ENCODE measurements at places on chromosomes 1 and 21.

- DNase-seq = no peak
Observed at GRCh38 chr1:2908561-2908960, 107.1 kb upstream of the TTC34 start.

DNA sequence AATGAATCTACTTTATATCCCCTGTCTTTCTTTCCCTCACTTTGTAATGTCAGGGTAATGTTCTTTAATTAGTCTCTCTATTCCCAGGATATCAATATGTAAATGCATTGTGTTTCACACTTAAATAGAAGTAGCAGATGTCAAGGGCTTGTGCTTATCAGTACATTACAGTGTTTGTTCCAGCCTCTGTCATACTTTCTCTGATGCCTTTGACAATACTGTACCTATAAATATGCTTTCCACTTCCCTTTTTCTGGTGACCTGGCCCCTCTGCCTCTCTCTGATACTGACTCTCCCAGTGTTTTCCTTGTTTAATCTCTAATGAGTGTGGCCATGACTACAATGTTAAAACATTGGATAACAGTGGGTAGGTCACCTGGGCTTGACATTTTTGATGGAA is 862.0 kb upstream of the NEGR1 start:
- no peak for DNase-seq

DNA sequence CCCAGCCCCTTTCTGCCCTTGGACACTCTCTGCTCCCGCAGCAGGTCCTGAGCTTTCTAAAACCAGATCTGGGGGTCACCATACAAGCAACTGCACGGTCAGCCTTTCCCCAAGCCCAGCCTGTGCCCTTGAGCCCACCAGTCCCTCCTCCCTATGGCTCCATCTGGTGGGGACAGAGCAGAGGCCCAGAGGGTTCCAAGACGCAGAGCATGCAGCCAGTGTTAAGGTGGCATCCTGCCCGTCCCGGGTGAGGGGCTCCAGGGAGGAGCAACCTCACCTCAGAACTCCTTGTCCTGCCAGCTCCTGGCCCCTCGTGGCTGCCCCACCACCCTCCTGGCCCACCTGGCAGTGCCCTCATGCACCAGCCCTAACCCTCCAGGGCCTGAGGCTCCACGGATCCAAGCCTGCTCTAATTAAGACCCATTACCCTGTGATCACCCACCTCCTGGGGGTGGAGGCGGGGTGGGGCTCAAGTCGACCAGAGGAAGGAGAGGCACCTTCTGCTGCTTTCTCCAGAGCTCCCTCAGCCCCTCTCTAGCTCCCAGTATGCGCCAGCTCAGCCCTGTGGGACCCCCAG is 8.5 kb downstream of the CHD5 start:
- no peak for DNase-seq

GRCh38 chr1:226734611-226735153 is 4.4 kb downstream of the ITPKB start:
- DNase-seq = no peak

GRCh38 chr1:32249831-32250525 is 1.1 kb upstream of the LCK start:
- DNase-seq = peak; percentile 74

All from memory B cell (primary cell).